Activated CD4-positive, alpha-beta T cell treated with anti-CD3 and anti-CD28 coated beads for 36 hours (primary cell): ENCODE measurements at places on chromosomes 1 and 21. TPM values are rescaled to one million over a fixed set of nuclear protein-coding genes. Genes with fewer than 3 reads are reported as not detected.

DNA sequence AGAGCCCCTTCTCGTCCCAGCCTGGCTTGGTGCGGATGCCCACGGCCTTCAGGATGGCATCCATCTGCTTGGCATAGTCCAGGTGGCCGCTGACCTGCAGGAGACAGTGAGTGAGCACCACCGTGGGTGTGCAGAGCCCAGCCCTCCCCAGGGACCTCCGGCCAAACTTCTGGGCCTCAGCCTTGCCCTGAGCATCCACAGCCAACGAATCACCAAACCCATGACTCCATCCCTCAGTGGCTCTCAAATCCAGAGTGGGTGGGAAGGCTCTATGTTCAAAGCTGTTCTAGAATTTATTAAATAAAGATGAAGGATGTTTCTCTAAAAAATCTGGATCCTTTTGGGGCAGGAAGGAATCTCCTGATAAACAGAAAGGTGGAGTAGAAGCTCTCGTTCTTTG lies 18.7 kb downstream of the HTR6 start:
- no peak for DNase-seq

DNA sequence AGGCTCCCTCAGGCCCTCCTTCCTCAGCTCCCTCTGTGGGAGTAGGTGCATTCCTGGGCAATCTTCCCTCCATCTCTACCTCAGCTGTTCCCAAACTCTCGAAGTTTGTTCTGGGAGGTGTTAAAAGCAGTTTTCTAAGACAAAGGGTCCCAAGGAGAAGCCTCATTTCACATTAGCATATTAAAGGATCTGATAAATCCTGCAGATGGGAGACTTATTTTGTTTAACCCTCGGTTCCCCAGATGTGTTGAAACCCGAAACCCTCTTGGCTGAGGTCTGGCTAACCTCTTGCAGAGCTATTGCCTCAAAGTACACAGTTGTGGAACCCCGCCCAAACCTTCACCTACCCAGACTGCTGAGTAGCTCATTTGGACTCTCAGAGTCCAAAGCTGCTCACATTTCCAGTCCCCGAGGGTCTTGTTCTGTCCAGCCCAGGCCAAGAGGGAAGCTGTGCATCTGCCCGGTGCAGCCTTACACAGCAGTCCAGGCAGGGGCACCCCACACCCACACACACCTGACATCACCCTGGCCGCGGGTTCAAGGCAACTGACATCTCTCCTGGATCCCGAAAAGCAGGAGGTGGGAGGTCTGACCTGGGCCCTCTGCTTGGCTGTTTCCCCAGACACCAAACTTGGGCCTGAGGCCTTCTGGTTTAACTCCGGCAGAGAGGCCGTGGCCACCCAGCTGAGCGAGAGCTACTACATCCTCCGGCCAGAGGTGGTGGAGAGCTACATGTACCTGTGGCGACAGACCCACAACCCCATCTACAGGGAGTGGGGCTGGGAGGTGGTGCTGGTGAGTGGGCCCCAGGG lies 19.5 kb upstream of the SELENON start:
- no peak for DNase-seq

DNA sequence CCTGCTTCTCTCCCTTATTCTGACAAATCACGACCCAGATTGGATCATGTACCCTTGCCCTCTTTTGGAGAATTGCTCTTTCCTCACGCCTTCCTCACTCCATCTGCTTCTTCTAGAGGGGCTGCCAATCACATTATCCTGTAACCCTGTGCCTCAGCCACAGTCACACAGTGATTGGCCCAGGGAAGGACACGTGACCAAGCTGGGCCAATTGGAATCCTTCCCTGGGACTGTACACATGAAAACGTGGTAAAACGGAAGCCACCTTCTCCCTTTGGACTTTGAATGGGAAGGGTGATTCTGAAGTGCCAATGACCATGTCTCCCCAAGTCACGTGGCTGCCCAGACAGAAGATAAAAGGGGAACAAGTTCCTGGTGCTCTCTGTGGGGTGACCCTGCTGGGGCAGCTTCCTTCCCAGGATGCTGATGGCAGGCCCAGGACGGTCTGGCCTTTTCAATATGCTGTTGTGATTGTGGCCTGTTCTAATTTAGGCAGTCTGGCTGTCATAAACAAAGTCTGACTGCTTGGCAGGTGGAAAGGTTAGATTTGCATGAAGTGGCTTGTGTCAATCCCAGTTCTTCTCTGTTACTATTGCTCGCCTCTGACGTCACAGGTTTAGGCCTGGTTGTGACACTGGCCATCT lies 92.9 kb downstream of the UBIAD1 start:
- no peak for DNase-seq

GRCh38 chr1:88118176-88118845 lies 565.8 kb upstream of the PKN2 start:
- DNase-seq: no peak

DNA sequence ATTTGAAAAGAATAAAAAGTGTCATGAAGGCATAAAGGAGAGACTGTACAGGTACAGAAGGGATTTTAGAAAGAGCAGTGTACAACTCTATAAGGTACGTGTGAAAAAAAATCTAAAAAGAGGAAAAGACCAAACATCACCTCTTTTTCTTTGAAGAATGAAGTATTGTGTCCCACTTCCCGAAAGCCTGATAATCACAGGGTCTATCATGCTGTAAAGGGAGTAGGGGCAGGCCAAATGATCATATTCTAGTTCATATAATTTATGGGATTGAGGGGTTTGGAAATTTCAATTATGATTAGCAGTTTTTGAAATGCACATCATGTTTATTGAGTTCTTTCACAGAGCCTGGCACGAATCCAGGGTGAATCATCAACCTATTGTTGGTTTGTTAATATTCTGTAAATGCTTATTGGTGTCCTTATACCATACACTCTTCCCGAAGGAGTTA lies 910 bp upstream of the RERE start:
- DNase-seq: peak; percentile 40

GRCh38 chr1:183952101-183952500 lies 85.4 kb downstream of the COLGALT2 start:
- DNase-seq: no peak

GRCh38 chr1:57600424-57600823 lies 176.6 kb upstream of the DAB1 start:
- DNase-seq: no peak

DNA sequence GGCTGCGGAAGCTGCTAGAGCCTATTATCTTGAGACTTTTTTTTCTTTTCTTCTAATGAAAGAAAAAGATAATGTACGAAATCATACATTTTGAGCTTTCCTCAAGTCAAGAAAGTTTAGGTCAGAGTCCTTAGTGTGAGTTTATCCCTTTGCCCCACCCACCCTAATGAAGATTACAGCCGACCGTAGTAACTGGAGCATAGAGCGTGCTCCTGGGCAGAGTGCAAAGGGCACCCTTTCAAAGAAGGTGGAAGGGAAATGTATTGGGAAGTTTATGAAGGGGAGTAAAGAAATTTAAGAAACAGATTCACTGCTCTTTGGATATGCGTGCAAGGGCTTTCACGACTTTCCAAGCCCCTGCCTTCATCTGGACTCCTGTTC lies 17.2 kb downstream of the GNG12 start:
- DNase-seq: no peak

GRCh38 chr1:78075621-78076020 lies 29.9 kb downstream of the GIPC2 start:
- no peak for DNase-seq

DNA sequence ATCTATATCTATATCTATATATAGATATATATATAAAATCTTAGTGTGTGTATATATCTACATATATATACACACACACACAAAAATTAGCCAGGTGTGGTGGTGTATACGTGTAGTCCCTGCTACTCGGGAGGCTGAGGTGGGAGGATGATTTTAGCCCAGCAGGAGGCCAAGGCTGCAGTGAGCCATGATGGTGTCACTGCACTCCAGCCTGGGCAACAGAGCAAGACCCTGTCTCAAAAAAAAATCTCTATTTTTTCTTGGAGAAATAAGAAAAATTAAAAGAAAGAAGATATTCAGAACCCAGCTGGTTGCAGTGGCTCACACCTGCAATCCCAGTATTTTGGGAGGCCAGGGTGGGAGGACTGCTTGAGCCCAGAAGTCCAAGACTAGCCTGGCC lies 65.4 kb upstream of the MUTYH start:
- DNase-seq: no peak

DNA sequence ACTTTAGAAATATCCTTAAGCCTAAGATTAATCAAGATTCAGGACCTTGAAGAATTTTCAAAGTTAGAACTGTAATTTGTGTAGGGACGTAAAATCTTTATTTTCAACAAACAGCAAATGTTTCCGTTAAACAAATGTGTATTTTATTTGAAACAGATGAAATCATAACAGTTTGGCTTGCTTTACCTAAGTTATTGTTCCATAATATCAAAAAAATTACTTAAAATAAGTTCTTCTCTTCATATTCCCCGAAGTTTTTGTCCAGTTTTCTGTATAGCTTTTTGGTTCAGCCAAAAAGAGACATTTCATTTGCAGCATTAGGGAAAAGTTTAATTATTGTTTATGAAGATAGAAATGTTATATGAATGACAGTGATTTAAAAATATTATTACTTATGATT lies 100.1 kb downstream of the NFIA start:
- no peak for DNase-seq

- DNase-seq: no peak
Measured at GRCh38 chr21:40613546-40614030, 233.4 kb downstream of the DSCAM start.

DNA sequence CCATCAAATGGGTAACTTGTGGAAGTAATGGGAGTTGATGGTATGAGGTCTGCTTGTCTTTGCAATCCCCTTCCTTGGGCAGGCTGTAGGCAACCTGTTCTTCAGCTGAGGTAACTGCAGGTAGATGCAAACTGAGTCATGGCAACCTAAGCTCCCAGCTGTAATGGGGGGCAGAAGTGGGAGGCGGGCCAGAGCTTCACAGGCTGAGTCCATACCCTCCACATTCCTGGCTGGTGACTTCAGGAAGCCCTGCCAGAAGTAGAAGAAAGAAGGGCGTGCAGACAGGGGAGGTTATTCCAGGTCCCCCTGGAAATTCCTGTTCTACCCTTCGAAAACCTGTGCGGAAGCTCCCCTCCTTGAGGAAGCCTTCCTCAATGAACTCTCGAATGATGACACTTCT lies 44.9 kb downstream of the ARHGEF11 start:
- DNase-seq: no peak

DNA sequence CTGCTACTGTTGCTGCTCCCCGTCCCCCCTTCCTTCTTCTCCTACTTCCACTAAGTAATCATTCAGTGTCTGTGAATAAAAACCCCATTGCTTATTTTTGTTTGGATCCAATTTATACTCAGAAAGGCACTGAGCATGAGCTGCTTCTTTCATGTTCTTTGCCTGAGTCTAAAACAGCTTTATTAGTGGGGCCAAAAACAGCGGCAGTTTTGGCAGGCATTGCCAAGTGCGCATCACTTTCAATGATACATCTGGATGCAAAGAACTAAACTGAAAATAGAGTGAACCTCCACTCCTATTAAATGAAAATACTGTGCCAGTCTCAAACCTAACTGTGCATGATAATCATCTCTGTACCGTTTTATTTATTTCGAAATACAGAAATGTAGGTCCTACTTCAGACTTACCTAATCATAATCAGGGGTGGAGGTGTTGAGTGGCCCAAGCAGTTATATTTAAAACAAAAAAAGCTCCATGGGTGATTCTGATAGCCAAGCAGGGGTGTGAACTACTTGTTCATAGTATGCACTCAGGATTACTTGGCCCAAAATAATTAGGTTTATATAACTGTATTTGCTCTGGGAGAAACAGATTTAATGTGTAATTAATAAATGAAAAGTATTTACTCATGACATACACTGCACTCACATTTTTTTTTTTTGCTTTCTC lies 48.4 kb downstream of the NEK7 start:
- no peak for DNase-seq

GRCh38 chr1:158020886-158021620 lies 27.6 kb downstream of the KIRREL1 start:
- DNase-seq: no peak

- peak; percentile 75 for DNase-seq
Measured at GRCh38 chr1:226687426-226687825, 51.7 kb downstream of the ITPKB start.

DNA sequence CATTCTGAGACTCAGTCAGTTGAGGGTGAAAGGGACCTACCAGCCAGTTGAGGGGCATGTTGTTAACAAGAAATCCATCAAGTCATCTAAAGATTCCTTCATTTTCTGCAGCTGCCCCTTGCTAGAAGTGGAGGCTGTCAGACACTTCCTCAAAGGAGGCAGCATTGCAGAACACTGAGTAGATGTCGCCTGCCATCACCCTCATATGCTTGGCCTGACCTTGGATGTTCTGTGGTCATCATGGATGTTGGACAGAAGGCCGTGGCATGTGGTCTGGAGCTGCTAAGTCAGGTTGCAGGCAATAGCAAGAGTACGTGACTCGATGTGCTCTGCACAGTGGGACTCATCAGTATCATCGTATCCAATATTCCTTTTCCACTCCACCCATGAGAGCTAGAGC lies 70.6 kb downstream of the GATAD2B start:
- DNase-seq: no peak

DNA sequence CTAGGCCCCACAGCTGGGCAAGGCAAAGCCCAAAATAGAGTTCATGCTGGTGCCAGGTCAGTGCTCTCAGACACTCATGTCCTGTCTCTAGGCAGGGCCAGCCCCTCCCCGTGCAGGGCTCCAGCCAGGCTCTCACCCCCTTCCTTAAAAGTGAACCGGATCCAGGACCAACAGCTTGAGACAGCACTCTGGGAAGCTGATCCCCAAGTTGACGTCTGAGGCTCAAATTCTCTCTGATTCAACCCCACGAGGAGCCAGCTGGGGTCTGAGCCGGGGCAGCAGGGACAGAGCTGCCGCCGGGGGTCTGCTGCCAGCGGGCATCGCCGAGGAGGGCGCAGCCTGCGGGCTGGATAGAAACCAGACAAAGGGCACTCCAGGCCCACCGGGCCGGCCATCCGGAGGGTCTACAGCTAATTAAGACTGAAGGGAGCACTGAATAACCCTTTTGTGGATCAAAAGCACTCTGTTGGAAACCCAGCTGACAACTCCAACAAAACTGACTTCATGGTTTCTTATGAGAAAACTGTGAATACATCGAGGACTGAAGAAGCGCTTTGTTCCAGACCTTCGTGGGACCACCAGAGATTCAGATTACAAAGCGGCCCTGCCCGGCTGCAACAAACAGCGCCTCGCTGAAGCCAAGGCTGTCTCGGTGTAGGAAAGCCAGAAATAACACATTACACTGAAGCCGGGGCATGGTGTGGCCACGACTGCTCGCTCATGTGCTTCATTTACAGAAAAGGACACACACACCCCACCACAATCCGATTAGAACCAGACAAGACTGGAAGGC lies 95.8 kb downstream of the PSMG1 start:
- DNase-seq: no peak

DNA sequence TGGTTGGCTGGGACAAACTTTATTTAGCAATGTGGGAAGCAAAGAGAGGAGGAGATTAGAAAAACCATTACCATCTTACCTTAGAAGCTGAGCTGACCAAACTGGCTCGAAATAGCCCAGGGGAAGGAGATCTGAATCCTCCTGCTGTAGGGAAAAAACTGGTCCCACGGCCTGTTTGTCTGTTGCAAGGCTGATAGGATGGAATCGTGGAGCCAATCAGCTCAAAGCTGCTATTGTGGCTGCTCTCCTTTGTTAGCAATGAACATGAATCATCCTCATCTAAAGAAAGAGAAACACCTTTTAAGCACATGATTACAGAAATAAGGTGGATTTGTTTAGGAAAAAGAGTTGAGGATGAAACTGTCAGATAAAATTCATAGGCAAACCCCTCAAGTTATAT lies 21.5 kb downstream of the CLSPN start:
- no peak for DNase-seq

The SPRR2F gene
- not detected for total RNA-seq

The RNASEL gene
- 4.0 TPM for total RNA-seq

The GJC2 gene
- total RNA-seq: not detected

The HTR1D gene
- not detected for total RNA-seq

The MPZ gene
- total RNA-seq: 5.3 TPM

The CASQ1 gene
- not detected for total RNA-seq

The FMO2 gene
- total RNA-seq: not detected
